Effector CD4-positive, alpha-beta T cell (primary cell): ENCODE measurements at places on chromosomes 5 and 9.

- DNase-seq, result no peak
Measured at GRCh38 chr5:6573651-6574101, 59.2 kb downstream of the NSUN2 start.

DNA sequence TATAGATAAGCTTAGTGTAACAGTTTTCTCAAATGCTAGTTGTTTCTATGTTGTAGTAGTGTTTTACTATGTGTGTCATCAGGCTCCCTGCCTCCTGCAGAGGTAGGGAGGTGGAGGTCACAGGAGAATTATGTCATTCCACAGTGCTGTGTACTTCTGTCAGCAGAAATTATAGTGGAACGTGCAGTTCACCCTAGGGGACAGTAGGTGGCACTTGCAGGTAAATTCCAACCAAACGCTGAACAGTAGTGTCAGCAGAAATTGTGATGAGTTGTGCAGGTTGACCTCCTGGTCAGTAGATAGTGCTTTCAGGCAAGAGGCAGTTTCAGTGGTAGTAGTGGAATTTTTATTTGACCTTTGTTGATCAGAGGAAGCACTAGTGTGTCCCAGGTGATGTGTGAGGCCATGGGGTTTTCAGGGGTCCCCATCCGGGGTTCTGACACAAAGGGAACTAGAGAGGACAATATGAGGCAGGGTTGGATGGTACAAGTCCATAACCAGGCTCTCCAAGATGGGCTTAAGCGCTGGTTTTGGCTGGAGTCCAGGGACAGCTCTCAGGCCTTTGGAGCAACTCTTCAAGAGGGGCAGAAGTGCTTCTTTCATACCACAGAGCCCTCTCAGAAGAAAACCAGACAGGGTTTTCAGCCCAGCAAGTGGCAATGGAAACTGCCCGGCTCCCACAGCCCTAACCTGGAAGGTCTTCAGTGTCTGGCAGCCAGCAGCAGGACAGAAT is 402.9 kb downstream of the CYLC2 start:
- DNase-seq, result no peak

DNA sequence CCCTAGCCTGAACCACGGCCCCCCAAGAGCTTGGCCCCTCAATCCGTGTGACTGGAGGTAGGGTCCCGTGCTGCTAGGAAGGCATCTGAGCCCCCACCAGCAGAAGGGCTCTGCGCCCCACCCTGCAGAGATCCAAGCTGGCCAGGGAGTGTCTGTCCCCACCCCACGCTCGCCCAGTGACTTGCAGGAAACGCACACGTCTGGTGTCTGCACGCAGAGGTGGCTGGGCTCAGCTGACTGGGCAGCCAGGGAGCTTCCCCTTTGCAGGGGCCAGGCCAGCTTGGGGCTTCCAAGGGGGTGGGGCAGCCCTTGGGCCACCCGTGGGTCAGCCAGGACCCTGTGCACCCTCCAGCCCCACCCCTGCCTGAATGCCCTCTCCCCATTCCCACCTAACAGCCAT is 24.3 kb downstream of the NOTCH1 start:
- DNase-seq, result no peak

GRCh38 chr9:76904661-76905457 is 1.1 kb downstream of the PRUNE2 start:
- no peak for DNase-seq

DNA sequence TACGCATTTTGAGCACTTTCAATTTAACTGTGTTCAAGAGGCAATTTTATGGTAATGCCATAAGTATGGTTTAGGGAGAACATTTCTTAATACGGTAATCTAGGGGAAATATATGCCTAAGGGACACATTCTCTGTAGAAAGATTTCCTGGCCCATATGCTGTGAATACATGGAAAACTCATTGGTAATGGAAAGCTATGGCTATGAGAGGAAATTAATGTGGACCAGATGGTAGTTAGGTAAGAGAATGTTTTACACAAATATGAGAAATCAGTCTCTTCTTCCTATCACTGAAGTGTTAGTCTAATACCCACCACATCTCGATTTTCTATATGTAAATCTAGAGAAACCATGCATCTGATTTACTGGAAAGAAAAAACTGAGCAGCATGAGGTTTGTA is 105.0 kb downstream of the SEMA6A start:
- DNase-seq, result no peak

GRCh38 chr5:142400415-142400814 is 75.6 kb upstream of the SPRY4 start:
- no peak for DNase-seq

GRCh38 chr5:181151146-181151545 is 3.8 kb downstream of the OR2V2 start:
- DNase-seq, result no peak

DNA sequence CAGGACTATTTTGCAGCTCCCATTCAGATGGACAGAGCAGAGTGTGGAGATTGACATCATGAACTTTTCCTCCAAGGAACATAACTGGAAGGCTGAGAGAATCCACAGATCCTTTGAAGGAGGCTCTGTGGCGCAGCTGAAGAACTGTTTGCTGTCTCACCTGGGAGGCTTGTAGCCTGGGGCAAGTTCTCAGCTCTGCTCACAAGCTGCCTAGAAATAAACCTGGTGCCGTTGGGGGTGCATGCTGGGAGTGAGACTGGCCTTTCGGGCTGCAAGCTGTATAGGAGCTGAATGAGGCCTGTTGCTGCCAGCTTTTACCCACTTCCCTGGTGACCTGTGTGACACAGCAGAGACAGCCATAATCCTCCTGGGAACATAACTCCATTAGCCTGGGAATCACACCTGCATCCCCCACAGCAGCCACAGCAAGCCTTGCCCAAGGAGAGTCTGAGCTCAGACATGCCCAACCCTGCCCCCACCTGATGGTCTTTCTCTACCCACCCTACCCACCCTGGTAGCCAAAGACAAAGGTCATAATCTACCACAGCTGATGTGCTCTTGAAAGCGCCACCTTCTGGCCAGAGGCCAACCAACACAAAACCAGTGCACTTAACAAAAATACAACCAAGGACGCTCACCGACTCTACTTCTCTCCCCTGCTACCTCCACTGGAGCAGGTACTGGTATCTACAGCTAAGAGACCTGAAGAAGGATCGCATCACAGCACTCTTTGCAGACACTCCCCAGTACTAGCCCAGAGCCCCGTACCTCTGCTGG is 205.1 kb upstream of the MRPS30 start:
- DNase-seq, result no peak

DNA sequence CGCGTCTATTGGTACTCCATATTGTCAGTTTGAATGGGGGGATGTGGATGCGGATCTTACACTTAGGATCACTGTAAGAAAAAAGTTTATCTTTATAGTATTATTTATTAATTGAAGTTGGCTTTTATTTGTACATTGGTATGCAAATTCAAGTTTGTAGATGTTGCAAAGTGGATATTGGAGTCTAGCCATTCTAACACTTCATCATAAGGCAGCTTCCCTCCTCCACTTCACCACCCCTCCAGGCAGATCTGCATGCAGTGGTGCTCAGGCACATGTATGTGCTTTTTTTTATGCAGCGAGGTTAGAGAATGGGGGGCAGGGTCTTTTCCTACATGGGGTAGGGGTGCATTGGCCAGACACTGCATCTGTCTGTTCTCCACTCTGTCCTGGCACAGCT is 84.3 kb downstream of the IQGAP2 start:
- no peak for DNase-seq

DNA sequence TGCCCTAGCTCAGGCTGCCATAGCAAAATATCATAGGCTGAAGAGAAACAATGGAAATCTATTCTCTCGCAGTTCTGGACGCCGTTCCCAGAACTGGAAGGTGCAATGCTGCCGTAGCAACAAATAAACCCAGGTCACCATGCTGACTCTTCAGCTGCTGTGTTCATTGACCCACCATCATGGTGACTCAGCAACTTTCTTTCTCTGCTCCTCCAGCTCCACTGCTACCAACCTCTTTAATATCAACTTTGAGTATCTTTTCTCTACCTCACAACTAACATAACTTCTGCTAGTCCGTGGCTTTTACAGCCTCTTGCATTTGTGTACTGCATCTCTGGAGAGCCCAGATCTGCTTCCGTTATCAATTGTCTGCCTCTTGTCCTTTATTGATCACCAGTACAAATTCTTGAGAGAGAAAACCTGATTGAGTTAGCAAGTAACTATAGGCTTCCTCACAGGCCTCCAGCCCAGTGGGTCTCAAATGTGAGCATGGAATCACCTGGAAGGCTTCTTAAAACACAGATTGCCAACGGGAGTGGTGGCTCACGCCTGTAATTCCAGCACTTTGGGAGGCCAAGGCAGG is 47.3 kb upstream of the SLC30A5 start:
- DNase-seq, result no peak

DNA sequence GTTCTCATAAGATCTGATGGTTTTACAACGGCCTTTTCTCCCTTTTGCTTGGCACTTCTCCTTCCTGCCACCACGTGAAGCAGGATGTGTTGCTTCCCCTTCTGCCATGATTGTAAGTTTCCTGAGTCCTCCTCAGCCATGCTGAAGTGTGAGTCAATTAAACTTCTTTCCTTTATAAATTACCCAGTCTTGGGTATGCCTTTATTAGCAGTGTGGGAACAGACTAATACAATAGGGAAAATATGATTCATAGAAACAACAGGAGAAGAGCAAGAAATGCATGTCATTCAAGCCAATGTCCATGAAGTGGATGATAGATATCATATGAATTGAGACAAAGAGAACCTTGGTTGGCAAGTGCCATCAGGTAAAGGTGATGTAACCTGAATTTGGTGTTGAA is 128.3 kb upstream of the HAPLN1 start:
- no peak for DNase-seq

- DNase-seq, result peak; percentile 39
Measured at GRCh38 chr9:127214421-127215267, 49.9 kb upstream of the GARNL3 start.

DNA sequence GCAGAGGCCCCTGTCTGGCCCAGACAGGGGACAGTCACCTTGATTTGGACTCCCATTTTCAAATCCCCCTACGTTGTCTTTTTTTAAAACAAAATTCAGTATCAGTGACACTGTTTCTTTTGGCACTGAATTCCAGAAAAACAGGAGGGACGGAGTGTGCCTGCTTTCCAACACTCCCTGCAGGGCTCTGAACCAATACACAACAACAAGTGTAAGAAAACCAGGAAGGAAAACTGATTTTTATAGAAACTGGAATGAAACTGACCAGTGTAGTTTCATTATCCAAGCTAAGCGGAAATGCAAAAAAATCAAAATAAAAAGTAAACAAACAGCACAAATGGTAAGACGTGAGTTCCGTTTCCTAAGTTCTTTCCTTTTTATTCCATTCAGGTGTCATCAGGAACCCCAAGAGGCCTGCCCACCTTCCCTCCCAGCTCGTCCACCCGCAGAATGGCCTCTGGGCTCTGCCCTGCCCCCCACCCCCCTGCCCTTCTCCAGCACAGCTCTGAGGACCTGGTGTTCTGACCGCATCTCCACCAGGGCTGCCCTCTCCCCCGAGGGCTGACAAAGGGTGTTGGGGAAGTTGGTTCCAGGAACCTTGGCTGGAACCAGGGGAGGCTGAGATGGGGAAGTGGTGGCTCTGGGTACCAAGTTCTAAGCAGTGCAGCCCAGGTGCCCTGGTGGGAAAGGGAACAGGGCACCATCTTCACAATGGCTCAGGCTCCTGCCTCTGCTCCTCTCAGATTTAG is 73.6 kb downstream of the PSD2 start:
- no peak for DNase-seq

GRCh38 chr9:128358861-128359260 is 12.3 kb upstream of the URM1 start:
- no peak for DNase-seq

DNA sequence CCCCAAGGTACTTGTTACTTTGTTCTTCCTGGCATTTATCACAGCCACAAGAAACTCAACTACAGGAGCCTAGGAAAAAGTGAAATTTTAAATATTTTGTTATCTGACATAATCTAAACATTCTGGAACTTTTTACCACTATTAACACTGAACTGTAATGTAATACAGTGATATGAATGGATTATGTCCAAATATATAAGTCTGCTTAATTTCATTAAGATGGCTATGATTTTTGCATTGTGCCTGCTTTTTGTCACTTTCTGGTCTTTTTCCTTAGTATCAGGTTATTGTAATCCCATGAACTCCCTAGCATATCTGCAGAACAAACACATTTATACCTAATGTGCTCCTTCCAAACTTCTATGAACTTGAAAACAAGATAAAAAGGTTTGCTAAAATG is 35.8 kb downstream of the PJA2 start:
- DNase-seq, result no peak

DNA sequence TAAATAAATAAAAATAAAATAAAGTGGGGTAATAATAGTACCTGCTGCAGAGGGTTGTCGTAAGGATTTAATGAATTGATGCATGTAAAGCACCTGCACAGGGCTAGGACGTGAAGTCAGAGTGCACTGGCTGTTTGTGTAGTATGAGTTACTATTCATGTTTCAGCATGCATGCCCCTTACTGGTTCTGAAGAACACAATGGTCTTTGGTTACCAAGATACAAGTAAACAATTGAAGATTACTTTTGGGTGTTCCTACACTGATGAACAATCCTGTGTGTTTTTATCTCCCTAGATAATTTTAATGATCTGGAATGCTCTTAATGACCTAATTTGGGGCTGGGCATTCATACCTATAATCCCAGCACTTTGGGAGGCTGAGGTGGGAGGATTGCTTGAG is 23.2 kb upstream of the PRRC2B start:
- DNase-seq, result no peak

- no peak for DNase-seq
Measured at GRCh38 chr5:30156156-30156555, 1037.3 kb upstream of the CDH6 start.

- peak; percentile 23 for DNase-seq
Measured at GRCh38 chr9:132160802-132161742, 786 bp upstream of the NTNG2 start.
